ENCODE measurements at places on chromosomes 3 and 15. TPM values are rescaled to one million over a fixed set of nuclear protein-coding genes. Genes with fewer than 3 reads are reported as not detected.

DNA sequence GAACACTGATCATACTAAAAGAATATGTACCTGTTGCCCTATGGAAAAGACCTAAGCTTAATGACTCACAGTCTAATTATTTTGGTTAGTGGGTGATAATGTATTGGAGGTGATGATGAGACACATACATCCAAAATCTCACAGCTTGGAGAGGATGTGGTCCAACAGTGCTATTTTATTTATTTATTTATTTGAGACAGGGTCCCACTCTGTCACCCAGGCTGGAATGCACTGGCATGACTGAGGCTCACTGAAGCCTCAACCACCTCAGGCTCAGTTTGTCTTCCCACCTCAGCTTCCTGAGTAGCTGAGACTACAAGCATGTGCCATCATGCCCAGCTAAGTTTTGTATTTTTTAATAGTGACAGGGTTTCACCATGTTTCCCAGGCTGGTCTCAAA lies 35.0 kb downstream of the LPP start:
- H3K27ac ChIP-seq: no peak overlapping the region
- no peaks in the 10 kb centered on the region for H3K36me3 ChIP-seq
- H3K4me1 ChIP-seq: 0 out of 2 replicates have a peak, but pooled peaks cover 7% of the 10 kb centered on the region
- no peaks in the 10 kb centered on the region for H3K27me3 ChIP-seq
- no peak for DNase-seq

GRCh38 chr15:39468828-39469227 lies 112.1 kb upstream of the THBS1 start:
- no peaks in the 10 kb centered on the region for H3K4me1 ChIP-seq
- H3K4me3 ChIP-seq: no peak overlapping the region
- H3K36me3 ChIP-seq: no peaks in the 10 kb centered on the region
- no peak for DNase-seq
- H3K27me3 ChIP-seq: no peaks in the 10 kb centered on the region

GRCh38 chr15:33116198-33116597 lies 78.3 kb downstream of the FMN1 start:
- H3K27me3 ChIP-seq: no peaks in the 10 kb centered on the region
- no peak overlapping the region for H3K27ac ChIP-seq
- no peak overlapping the region for H3K4me3 ChIP-seq
- no peaks in the 10 kb centered on the region for H3K36me3 ChIP-seq
- no peaks in the 10 kb centered on the region for H3K4me1 ChIP-seq
- no peak for DNase-seq

GRCh38 chr3:30720586-30721313 lies 114.3 kb downstream of the TGFBR2 start:
- H3K36me3 ChIP-seq: no peaks in the 10 kb centered on the region
- H3K27me3 ChIP-seq: no peaks in the 10 kb centered on the region
- peak; percentile 60 for DNase-seq
- H3K4me3 ChIP-seq: no peak overlapping the region

DNA sequence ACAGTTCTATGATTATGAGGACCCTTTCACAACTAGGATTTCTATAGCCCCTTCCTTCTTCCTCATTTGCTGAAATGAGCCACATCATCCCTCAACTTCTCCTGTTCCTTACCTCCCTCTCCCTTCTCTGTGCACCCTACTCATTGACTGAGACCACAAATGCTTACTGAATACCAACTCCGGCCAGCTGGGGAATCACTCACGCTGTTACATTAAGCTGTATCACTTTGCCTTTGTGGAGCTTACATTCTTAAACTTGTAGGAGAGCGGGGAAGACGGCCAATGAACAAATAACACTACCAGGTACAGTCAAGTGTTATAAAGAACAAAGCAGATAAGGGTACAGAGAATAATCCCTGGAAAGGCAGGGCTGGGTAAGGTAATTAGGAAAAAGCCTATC lies 5.7 kb downstream of the SUCLG2 start:
- no peaks in the 10 kb centered on the region for H3K27me3 ChIP-seq
- peaks cover 42% of the 10 kb centered on the region for H3K4me1 ChIP-seq
- H3K36me3 ChIP-seq: no peaks in the 10 kb centered on the region
- no peak for DNase-seq

- H3K27me3 ChIP-seq: no peaks in the 10 kb centered on the region
- no peak for DNase-seq
- H3K27ac ChIP-seq: no peak overlapping the region
- no peak overlapping the region for H3K4me3 ChIP-seq
Measured at GRCh38 chr3:126028096-126028495, 55.8 kb downstream of the SLC41A3 start.

- H3K27me3 ChIP-seq: no peaks in the 10 kb centered on the region
- H3K4me1 ChIP-seq: no peaks in the 10 kb centered on the region
- H3K4me3 ChIP-seq: no peak overlapping the region
- H3K27ac ChIP-seq: no peak overlapping the region
Measured at GRCh38 chr3:22106213-22106896, 355.3 kb upstream of the ZNF385D start.

SEMA3B gene
- total RNA-seq: 46.2 TPM

DNA sequence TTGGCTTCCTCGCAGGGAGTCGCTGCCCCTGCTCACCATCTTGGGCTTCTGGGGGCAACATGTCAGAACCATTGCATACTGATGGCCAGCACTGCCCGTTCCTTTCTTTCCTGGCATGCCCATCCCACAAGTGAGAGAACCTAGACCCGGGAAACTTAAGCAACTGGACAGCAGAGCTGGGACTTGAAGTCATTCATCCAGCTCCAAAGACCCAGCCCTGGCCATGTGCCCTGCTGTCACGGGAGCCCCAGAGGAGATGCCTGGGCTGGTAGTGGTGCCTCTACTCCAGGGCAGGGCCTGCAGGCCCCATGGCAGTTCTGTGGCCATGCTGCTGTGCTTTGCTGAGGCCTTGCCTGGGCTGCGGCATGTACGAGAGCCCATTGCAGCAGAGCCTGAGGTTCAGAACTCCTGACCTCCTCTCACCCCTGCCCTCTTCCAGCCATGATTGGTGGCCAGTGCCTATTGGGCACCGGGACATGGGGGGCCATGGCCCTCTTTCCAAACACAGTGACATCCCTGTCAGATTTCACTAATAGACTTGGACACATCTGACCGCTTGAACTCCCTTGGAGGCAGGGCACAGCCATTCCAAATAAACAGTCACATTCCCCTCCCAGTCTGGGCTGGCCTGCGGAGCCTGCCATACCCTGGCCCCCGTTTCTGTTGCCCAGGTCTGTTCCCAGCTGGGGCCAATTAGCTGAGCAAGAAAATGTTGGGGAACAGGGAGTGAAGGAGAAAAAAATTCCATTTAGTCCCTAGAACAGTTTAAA lies 115.9 kb downstream of the EEFSEC start:
- H3K27me3 ChIP-seq: no peaks in the 10 kb centered on the region
- H3K36me3 ChIP-seq: no peaks in the 10 kb centered on the region
- no peak overlapping the region for H3K27ac ChIP-seq
- H3K4me1 ChIP-seq: no peaks in the 10 kb centered on the region
- no peak for DNase-seq
- no peak overlapping the region for H3K4me3 ChIP-seq

DNA sequence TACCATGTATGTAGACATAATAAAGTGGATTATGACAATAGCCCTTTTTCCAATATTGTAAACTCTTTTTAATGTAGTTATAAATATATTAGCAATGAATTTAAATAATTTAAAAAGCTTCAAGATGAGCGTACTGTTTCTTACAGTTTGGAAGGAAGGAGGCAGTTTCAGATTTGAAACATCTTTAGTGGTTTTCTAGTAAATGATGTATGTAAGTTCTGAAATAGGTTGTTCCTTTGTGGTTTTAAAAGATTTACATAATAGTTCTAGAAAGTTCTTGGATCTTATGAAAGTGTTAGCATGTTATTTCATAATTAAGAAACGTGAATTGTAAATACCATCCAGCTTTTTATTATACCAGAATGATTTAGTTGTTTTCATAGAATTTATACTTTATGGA lies 16.0 kb downstream of the DNAJC19 start:
- H3K36me3 ChIP-seq: peaks cover 30% of the 10 kb centered on the region
- no peak for DNase-seq
- H3K4me3 ChIP-seq: no peak overlapping the region

DNA sequence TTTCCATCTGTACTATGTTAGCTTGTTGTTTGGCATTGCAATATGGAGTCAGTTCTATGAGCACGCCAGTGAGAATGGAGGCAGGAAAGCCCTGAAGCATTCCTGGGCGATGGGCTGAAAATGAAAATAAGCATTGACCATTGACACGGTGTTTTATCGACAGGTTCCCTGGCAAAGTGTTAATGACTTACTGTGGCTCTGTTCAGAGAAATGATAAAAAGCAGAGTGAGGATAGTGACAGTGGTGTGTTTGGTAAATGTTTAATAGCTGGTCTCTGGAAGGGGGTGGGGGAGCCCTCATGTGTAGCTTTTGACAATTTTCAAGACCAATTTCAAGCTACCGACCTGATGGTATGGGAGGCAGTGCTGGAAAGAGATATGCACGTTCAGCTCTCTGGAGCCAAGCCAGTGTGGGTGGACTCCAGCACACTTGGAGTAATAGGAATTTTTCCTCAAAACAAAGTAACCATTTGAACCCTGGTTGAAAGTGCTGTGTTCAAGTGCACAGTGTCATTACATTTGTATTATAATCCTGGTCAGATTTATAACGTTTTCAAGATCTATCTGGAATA lies 341.7 kb upstream of the ROBO2 start:
- no peaks in the 10 kb centered on the region for H3K27me3 ChIP-seq
- H3K36me3 ChIP-seq: no peaks in the 10 kb centered on the region
- H3K27ac ChIP-seq: no peak overlapping the region
- no peak overlapping the region for H3K4me3 ChIP-seq
- no peaks in the 10 kb centered on the region for H3K4me1 ChIP-seq

STRIT1 gene
- total RNA-seq: not detected

TMEM207 gene
- total RNA-seq: not detected

- no peak for DNase-seq
- no peak overlapping the region for H3K27ac ChIP-seq
- no peaks in the 10 kb centered on the region for H3K27me3 ChIP-seq
- H3K4me1 ChIP-seq: no peaks in the 10 kb centered on the region
Measured at GRCh38 chr3:13150624-13151023, 77.4 kb upstream of the IQSEC1 start.

- H3K27ac ChIP-seq: no peak overlapping the region
- DNase-seq: no peak
- H3K4me1 ChIP-seq: no peaks in the 10 kb centered on the region
- H3K36me3 ChIP-seq: no peaks in the 10 kb centered on the region
- no peaks in the 10 kb centered on the region for H3K27me3 ChIP-seq
Measured at GRCh38 chr15:79370716-79371115, 59.8 kb downstream of the TMED3 start.

DNA sequence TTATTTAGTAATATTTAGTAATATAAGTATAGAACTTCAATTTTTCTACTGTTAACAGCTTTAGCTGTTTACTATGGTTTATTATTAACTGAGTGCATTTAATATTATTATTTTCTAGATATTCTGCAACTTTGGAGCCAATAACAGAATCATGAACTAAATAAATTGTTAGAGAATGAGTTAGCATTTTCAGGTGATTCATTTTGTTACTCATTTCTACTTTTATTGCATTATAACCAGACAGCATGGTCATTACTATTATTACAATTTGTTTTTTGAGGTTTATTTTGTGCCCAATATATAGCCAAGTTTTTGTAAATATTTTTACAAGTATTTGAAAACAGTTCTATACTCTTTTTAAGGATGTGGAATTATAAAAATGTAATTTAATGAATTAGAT lies 279.6 kb downstream of the SQOR start:
- H3K27ac ChIP-seq: no peak overlapping the region
- H3K27me3 ChIP-seq: no peaks in the 10 kb centered on the region
- no peaks in the 10 kb centered on the region for H3K36me3 ChIP-seq
- DNase-seq: no peak

- H3K36me3 ChIP-seq: no peaks in the 10 kb centered on the region
- peaks cover 6% of the 10 kb centered on the region for H3K27me3 ChIP-seq
- DNase-seq: peak; percentile 46
- H3K4me3 ChIP-seq: peak overlapping the region; percentile 55
- H3K4me1 ChIP-seq: peaks cover 10% of the 10 kb centered on the region
Measured at GRCh38 chr3:126355777-126356372, 1.3 kb downstream of the KLF15 start.

ITGA11 gene
- not detected for total RNA-seq

DNA sequence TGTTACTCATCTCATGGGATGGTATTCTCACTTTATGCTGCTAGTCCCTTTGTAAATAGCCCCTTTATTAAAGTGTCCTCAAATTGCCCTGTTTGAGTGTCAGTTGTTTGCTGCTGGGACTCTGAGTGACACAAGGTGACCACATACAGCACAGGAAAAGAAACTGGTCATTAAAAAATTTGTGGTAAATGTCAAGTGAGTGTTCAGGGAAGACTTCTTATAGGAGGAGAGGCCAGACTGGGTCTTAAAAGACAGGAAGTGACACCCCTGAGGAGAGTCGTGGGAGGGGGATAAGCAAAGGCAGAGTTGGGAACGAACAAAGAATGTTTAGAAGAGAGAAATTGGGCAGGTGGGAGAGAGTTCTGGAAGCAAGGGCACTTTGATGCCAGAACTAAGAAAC lies 35.2 kb downstream of the CCR3 start:
- DNase-seq: no peak
- no peaks in the 10 kb centered on the region for H3K36me3 ChIP-seq
- H3K27ac ChIP-seq: no peak overlapping the region
- H3K4me1 ChIP-seq: peaks cover 7% of the 10 kb centered on the region

TRH gene
- not detected for total RNA-seq

DNA sequence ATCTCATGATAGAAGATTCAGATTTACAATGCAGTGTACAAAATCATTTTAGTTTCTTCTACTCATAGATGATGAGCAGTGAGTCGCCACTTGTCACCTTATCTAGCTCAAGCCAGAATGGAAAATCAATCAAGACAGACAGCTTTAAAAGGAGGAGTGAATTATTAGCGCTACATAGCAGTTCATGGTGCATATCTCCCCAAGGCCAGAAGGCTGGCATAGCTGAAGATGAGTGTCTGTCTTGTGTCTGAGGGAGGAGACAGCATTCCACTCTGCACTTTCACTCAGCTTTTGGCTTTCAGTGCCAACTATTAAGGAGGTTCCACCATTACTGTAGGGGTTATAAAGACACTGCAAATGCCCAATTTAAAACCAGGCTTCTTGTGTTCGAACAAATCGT lies 804.1 kb upstream of the LMCD1 start:
- H3K36me3 ChIP-seq: no peaks in the 10 kb centered on the region
- H3K27ac ChIP-seq: no peak overlapping the region
- no peaks in the 10 kb centered on the region for H3K27me3 ChIP-seq

DNA sequence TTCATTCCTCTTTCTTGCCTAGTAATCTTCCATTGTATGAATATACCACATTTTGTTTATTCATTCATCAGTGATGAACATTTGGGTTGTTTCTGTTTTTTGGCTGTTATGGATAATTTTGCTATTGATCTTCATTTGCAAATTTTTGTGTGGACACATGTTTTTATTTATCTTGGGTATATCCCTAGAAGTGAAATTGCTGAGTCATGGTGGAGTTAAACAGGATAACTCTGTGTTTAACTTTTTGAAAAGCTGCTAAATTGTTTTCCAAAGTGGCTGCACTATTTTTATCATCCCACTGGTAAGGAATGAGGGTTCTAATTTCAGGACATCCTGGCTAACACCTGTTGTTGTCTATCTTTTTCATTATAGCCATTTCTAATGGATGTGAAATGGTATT lies 74.6 kb upstream of the ARL6 start:
- no peak for DNase-seq
- no peaks in the 10 kb centered on the region for H3K27me3 ChIP-seq
- no peaks in the 10 kb centered on the region for H3K4me1 ChIP-seq
- no peak overlapping the region for H3K27ac ChIP-seq
- no peak overlapping the region for H3K4me3 ChIP-seq

A4GNT gene
- not detected for total RNA-seq
